T follicular helper cell (primary cell): ENCODE measurements at places on chromosomes 5 and 9.

- DNase-seq: no peak
Measured at GRCh38 chr9:125260561-125260960, 1.1 kb upstream of the GAPVD1 start.

GRCh38 chr5:5799826-5800225, 377.3 kb downstream of the ICE1 start:
- DNase-seq: no peak

- no peak for DNase-seq
Measured at GRCh38 chr9:79028101-79028500, 543.7 kb upstream of the TLE4 start.

DNA sequence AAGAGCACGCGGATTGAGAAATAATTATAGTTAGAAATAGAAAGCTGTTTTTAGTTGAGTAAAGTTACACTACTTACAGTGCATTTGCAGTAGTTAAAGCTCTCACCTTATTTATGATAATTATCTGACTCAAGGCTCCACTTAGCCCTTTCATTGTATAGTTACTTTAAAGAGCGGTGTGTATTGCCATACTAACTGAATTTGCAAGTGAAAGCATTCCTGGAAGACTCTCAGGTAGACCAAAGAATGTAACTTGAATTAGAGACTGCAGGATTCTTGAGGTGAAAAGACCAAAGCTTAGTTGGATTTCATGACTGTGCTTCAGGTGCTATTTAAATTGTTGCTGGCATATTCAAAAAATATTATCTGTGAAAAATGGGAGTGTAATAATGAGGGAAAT, 4.2 kb upstream of the RASA1 start:
- DNase-seq: no peak

DNA sequence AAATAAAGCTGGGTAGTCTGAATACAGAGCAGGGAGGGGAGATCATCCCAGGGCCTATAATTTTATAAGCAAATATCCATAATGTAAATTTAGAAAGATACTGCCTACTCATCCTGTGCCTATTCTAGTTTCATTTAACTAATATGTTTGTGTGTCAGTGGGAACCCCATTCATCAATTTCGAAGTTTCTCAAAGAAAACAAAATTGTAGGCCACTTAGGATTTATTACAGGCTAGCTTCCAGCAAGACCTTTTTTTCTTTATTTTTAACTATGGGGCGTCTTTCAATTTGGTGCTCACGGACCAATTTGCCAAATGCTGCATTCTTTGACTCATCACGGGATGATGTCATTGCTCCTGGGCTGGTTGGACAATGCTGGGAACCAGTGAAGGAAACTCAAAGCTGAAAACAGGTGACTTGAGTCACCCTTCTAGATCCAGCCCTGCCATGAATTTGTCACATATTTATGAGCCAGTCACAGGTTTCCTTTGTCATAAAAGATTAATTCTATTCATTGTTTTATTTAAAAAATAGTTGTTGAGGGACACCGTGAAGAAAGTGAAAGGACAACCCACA, 13.4 kb downstream of the PCSK5 start:
- no peak for DNase-seq

DNA sequence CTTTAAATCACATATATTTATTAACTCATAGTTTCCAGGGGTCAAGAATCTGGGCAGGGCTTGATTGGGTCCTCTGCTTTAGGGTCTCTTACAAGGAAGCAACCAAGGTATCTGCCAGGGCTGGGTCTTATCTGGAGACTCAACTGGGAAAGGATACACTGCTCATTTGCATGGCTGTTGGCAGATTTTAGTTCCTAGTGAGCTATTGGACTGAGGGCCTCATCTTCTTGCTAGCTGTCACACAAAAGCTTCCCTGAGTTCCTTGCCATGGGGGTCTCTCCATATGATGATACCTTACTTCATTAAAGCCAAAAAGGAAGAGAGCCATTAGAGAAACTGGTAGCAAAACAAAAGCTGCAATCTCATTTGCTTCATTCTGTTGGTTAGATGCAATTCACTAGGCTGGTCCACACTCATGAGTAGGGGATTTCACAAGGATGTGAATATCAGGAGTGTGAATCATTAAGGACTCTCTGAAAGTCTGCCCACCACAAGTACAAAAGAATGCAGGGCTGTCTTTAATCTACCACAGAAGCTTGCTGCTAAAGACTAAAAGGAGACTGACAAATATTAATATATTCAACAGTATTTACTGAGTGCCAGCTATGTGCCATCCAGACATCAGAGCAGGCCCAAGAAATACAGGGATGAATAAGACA, 42.0 kb upstream of the TIMD4 start:
- no peak for DNase-seq

- no peak for DNase-seq
Measured at GRCh38 chr5:170368586-170368985, 20.6 kb downstream of the KCNMB1 start.

GRCh38 chr5:101878190-101878589, 417.9 kb downstream of the SLCO4C1 start:
- DNase-seq: no peak

GRCh38 chr5:133885566-133885965, 82.9 kb downstream of the C5orf15 start:
- no peak for DNase-seq

- DNase-seq: no peak
Measured at GRCh38 chr5:90153031-90153430, 256.5 kb downstream of the CETN3 start.

DNA sequence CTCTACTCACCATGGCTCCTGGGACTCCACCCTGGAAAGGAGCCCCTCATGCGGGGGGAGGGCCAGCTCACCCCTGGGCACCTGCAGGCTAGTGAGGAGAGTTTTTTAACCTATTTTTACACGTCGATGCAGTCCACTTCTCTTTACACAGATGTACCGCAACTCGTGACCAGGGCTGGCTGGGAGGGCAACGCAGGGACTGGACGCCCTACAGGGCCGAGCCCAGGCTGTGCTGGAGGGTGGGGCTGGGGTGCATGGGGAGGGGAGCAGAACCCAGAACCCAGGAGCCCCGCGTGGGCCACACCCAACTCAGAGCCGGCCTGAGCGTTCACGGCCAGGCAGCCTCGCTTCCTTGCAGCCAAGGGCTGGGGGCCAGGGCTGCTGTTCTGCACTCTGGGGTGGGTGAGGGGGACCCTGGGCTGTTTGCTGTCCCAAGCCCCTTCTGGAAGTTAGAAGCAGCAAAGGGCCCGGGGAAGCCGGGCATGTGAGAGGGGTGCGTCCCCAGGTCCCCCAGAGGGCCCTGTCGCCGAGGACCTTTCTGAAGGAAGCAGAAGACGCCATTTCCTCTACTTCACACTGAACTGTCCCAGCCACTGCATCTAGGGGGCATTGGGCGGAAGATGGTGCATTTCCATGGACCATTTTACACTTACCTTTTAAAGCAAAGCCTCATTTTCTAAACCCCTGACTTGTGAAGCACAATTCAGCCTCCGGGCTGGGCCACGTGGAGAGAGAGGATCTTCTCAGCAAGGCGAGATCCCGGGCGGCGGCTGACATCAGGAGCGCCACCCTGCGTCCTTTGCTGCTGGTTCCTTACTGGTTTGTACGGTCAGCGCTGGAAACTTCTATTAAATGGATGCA, 90.5 kb downstream of the KCNT1 start:
- no peak for DNase-seq

DNA sequence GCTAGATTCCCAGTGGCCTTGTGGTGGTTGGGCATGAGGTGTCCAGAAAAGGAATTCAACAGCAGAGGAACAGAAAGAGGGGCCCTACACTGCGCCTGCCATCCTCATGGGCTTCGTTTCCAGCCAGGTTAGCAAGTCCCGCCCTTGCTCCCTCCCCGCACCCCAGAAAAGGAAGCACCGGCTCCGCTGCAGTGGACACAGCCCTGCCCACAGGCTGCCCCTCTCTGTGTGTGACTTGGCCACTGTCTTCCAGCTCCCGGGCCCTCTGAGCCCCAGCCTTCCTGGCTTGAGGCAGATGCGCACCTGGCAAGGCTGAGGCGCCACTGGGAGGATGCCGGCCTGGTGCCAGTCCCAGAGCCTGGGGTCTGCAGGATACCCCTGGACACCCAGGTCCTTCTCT, 305.0 kb upstream of the IRX4 start:
- DNase-seq: no peak

DNA sequence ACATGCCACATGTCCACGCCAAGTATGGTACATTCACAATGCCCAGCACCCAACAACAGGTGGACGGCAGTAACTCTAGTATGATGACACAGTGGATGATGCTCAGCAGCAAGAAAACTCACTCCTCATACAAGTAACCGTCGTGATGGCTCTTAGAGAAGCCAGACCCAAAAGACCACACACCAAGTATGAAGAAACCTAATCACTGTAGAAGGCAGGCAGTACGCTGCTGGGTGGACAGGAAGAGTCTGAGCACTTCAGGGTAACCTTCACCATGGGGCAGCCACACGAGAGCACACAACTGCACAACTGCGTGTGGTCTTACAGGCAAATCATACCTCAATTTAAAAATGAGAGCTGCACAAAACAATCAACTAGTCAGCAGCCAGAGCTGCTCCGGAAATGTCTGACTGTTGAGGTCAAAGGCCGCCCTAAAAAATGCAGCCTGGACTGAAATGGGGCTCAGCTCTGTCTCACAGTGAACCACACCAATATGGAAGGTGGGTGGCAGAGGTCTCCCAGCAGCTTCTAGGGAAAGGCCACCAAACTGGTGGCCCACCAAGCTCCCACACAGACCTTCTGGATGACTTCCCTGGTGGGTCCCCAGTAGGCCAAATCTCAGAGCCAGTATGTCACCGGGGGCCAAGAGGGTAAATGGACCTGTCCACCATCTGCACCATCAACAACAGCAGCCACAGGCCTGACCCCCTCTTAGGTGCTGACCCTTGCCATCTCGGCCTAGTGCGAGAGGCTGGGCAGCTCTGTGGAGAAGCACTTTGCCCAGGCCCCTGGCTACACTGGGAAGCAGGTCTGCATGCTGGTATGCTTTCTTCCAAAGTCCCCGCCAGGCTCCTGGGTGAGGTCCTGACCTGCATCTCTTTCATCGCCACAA, 17.8 kb downstream of the BICD2 start:
- DNase-seq: no peak

- no peak for DNase-seq
Measured at GRCh38 chr5:154520861-154521453, 42.9 kb upstream of the HAND1 start.

DNA sequence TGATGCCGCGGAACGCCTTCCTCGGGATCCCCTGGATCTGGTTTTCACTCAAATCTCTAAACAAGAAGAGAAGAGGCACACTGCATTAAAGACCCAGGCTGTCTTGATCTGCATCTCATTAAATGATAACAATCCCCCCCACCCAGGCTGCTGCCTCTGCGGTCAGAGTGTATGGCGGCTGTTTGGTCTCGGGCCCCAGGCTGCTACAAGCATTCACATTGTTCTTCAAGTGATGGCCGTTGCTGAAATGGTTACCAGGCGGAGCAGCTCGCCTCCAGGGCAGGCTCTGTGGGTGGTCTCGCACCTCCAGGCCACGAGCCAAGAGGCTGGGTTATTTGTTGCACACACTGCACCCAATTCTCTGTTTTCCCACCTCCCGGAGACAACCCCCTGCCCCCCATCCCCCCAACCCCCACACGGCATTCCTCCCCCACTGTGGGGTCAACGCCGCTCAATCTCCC, 304.1 kb upstream of the PANK3 start:
- no peak for DNase-seq

- no peak for DNase-seq
Measured at GRCh38 chr5:106092455-106092854, 1578.3 kb downstream of the EFNA5 start.

GRCh38 chr5:153489611-153490010, 859 bp upstream of the GRIA1 start:
- DNase-seq: no peak

GRCh38 chr9:69074801-69075200, 39.2 kb downstream of the FXN start:
- DNase-seq: no peak

- no peak for DNase-seq
Measured at GRCh38 chr5:143106174-143106573, 297.3 kb downstream of the NR3C1 start.

- DNase-seq: no peak
Measured at GRCh38 chr9:130114741-130115140, 57.5 kb upstream of the NCS1 start.

DNA sequence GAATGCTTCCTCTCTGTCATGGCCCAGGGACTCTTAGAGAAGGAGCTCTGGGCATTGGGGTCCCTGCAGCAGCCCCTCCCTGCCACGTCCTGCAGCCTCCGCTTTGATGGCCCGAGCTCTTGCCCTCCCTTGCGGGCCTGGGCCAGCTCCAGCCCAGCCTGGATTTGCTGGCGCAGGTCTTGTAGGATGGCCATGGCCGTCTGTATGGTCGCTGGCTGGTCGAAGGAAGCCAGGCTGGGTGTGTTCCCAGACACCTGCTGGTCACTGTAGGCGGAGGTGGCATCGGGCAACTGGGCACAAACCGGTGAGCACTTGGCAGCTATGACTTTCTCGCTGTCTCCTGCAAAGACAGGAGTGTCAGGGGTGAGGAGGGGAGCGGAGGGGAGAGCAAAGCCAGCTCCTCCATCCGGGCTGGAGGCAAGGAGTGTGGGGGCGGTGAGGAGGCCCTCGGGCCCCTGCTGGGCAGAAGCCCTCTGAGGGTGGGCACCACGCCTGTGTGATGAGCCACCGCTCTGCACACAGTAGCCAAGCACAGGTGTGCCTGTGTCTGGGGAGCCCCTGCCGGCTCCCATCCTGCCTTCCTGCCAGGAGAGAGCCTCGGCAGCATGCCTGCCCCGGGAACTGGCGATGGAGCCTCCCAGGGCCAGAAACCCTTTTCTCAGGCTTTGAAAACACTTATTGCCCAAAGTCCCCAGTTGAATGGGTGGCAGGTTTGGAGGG, 12.4 kb downstream of the CCDC187 start:
- DNase-seq: no peak

- DNase-seq: no peak
Measured at GRCh38 chr5:152987131-152987530, 503.3 kb upstream of the GRIA1 start.

DNA sequence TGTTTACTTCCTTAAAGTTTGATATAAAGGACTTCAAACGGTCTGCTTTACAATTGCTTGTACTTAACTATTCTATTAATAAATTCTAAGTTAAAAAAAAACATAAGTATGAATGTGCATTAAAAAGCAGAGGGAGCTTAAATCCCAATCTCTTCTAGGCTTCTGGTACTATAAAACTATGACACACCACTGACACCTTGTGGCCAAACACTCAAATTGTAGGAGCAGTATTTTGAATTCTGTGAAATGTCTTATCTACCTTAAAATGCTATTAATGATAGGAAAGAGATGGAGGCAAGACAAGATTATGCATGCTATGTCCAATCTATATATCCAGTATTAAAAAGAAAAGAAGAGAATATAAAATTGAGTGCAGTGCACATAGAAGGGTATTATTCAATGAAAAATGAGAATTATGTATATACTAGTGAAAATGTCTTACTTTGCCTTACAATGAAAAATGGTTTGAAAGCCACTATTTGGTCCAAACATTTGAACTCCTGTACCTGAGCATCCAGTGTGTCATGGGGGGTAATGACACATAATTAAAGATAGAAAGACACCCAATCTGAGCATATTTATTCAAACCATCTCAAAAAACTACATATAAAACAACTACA, 87.6 kb downstream of the ERP44 start:
- peak; percentile 15 for DNase-seq

GRCh38 chr9:129552064-129552463, 68.8 kb downstream of the C9orf50 start:
- DNase-seq: no peak
